Activated CD8-positive, alpha-beta T cell treated with anti-CD3 and anti-CD28 coated beads, Interleukin-2, amount 10 ng/mL, durations not matched to agents 7 days and 5 days (primary cell): ENCODE measurements at places on chromosomes 11 and 22.

- H3K4me1 ChIP-seq = no peaks in the 10 kb centered on the region
- H3K4me3 ChIP-seq = no peak overlapping the region
- DNase-seq = peak; percentile 7
These were observed 1078.7 kb downstream of the BRD1 start for GRCh38 chr22:48748860-48749554.

DNA sequence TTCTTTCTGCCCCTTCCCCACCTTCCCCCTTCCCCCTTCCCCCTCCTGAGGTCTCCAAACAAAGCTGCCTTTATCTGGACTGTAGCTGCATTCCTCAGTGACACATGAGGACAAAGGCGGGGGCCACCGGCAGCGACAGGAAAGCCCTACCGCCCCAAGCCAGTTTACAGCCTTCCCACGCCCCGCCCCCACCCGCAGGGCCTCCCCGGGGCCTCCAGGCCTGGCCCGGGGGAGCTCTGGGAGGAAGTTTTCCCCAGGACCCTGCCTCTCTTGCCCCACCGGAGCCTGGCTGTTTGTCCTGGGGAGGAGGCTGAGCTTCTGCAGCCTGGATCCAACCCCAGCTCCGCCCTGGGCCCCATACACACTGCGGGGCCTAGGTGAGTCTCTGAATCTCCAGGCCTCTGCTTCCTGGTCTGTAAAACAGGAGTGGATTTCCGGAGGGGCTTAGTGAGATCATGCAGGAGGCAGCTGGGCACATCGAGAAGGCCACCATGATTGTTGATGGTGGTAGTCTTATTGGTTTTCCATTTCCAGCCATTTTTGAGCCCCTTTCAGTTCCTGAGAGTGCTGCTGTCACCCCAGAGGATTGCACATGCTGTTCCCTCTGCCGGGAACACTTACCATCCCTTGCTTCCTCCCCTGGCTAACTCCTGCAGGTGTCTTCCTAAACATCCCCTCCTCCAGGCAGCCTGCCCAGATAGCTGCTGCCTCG, 130.7 kb downstream of the MN1 start:
- H3K4me3 ChIP-seq = no peak overlapping the region

DNA sequence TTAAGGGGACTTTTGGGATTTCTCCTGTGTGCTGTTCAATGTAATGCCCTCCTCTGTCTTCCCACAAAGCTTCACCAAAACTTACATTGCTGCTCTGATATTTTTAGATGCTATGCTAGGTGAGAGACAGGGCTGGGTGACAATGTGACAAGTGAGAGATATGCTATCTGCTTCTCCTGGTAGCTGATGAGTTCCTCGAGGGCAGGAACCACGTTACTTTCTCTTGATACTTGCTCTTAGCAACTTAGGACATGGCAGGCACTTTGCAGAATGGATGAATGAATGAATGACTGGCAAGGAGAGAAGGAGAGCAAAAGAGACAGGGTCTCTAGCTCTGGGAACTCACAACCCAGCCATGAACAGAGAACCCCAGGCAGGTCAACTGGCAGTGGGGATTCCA, 115.4 kb downstream of the C11orf58 start:
- no peak for DNase-seq
- H3K36me3 ChIP-seq = no peaks in the 10 kb centered on the region
- H3K27me3 ChIP-seq = no peaks in the 10 kb centered on the region

- H3K4me1 ChIP-seq = peaks cover 47% of the 10 kb centered on the region
- no peak overlapping the region for H3K4me3 ChIP-seq
- peaks cover 6% of the 10 kb centered on the region for H3K27me3 ChIP-seq
- DNase-seq = no peak
- H3K36me3 ChIP-seq = peaks cover 2% of the 10 kb centered on the region
These were observed 76.2 kb downstream of the ZBTB16 start for GRCh38 chr11:114135737-114136151.

DNA sequence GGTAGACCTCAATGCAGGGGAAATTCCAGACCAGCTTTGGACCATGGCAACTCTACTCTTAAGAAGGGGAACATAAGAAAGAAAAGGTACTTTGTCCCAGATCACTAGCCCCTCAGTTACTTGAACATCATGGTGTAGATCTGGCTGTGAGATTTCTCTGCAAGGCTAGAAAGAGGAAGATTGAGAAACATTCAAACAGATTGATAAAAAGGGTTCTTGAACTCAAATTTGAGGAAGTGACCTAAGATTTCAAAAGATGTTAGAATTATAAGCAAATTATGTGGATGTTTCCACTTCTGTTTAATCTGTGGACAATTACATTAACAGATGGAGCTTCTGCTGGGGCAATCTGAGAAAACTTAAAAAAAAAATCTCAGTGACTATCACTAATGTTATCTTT, 21.8 kb upstream of the UPB1 start:
- H3K27me3 ChIP-seq = no peaks in the 10 kb centered on the region
- DNase-seq = no peak
- no peaks in the 10 kb centered on the region for H3K36me3 ChIP-seq
